ENCODE measurements at places on chromosomes 7 and 10.

GRCh38 chr7:137590756-137591305 lies 247.3 kb upstream of the PTN start:
- DNase-seq, result no peak

- no peak for DNase-seq
Measured at GRCh38 chr10:86547296-86547695, 25.7 kb upstream of the WAPL start.

- DNase-seq, result no peak
Measured at GRCh38 chr10:119139464-119140067, 25.9 kb downstream of the SFXN4 start.

- no peak for DNase-seq
Measured at GRCh38 chr10:93806903-93807302, 49.2 kb downstream of the LGI1 start.

DNA sequence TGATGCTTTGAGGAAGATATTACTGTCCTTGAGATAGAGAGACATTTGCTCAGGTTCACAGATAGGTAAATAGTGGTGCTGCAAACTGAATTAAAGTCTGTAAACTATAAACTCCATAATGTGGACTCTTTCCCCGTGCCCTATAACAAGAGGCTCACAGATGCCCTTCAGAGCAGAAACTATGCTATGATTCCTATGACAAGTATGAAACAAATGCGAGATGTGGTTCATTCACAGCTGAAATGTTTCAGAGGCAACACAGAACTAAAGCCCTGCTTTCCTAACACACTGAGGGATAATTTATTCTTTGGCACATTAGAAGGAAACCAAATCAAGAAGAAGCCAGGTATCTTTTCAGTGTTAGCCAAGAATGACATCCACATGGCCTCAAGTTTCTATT lies 13.4 kb downstream of the CHUK start:
- DNase-seq, result no peak

DNA sequence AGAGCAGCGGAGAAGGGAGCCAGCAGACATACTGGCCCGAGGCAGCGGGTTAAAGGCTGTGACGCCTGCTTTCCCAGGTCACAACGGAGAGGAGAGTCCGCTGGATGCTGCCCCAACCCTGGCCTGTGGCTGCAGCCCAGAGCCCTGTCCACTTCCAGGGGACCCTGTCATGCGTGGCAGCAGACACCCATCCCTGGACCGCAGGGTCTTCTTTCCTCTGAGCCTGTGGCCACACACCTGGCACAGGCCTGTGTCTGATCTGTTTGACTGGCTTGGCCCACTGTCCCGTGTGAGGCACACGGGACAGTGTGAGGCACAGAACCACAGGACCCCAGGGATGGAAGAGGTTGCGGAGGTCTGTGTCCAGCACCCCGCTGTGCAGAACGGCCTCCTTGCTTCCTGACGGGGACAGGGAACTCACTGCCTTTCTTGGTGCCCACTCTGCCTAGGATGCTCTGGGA lies 42.4 kb downstream of the INSIG1 start:
- DNase-seq, result no peak

DNA sequence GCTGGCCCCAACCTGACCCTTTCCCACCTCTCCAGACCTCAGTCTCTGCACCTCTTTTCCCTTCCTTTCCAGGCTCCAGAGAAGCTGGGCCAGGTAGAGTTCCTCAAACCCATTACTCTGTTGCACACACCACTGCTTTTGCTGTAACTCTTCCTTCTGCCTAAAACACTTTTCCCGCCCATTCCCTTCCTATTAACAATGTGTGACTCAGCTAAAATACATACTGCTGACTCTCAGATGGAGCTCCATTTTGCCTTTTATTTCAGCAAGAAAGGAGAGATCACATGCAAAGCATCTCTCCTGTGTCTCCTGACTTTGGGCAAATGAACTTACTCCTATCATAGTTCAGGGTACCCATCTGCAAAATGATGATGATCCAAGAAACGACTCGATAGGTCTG lies 201.0 kb downstream of the CALN1 start:
- no peak for DNase-seq

GRCh38 chr7:73429215-73429614 lies 4.4 kb upstream of the FZD9 start:
- peak; percentile 69 for DNase-seq

GRCh38 chr7:121275204-121275603 lies 53.6 kb upstream of the WNT16 start:
- peak; percentile 80 for DNase-seq

- DNase-seq, result no peak
Measured at GRCh38 chr7:80775482-80775881, 137.0 kb downstream of the CD36 start.

- DNase-seq, result no peak
Measured at GRCh38 chr7:85412912-85413311, 226.1 kb upstream of the SEMA3D start.

DNA sequence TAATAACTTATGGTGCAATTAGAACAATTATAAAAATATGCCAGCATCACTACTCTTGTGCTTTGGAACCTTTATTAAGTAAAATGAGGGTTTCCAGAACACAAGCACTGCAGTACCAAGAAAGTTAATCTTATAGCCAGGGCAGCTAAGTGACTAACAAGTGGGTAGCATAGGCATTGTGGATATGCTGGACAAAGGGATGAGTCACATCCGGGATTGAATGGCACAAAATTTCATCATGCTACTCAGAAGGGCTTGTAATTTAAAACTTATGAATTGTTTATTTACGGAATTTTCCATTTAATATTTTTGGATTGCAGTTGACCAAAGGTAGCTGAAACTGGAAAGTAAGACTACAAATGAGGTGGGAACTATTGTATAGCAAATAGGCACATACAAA lies 250.6 kb downstream of the C7orf25 start:
- DNase-seq, result no peak

- no peak for DNase-seq
Measured at GRCh38 chr7:23347033-23347681, 48.0 kb downstream of the MALSU1 start.
